Activated naive CD8-positive, alpha-beta T cell treated with anti-CD3 and anti-CD28 coated beads, Interleukin-2, amount 10 ng/mL, durations not matched to agents 7 days and 5 days (primary cell): ENCODE measurements at places on chromosomes 13 and 19. TPM values are rescaled to one million over a fixed set of nuclear protein-coding genes. Genes with fewer than 3 reads are reported as not detected.
A peak's percentile ranks its signal among the peaks of the same experiment; 100 is the strongest.

GRCh38 chr13:94178625-94179244 is 300.7 kb downstream of the DCT start:
- DNase-seq = no peak

GRCh38 chr13:46296921-46297320 is 85.2 kb downstream of the LRRC63 start:
- DNase-seq = no peak

DNA sequence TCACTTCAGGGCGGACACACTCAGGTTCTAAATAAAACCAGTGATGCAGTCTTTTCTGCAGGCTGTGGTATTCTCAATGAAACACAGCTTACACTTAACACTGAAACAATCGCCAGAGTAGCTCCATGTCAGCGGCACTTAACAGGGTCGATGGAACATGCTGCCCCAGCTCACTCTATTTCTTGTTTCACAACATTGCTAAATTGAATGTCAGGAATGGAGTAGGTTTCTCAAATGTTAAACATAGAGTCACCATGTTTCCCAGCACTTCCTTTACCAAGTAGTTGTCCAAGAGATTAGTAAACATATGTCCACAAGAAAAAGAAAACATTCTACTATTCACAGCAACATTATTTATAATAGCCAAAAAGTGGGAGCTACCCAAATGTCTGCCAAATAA is 306.9 kb downstream of the SLITRK6 start:
- DNase-seq = no peak

DNA sequence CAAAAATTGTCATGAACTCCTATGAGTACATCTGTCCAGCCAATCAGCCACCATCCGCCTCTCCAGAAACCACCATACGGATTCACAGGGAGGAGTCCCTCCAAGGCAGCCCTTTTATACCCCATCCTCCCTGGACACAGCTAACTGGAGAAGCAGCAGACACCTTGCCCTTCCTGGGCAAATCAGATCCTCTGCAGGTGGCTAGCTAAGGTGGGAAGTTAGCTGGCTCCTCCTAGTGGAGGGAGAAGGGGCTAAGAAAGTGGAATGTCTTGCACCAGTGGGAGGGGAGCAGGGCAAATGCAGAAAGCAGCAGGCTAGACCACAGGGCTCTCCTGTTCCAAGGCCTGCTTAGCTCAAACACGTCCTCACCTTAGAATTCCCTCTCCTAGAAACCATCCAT is 46.2 kb upstream of the UQCRFS1 start:
- no peak for DNase-seq

The FGF9 gene
- 2.6 TPM for total RNA-seq

The ZNF823 gene
- 6.5 TPM for total RNA-seq

GRCh38 chr19:16372065-16372915 is 47.7 kb downstream of the KLF2 start:
- no peak for DNase-seq

The BSPH1 gene
- not detected for total RNA-seq

GRCh38 chr13:66926851-66927524 is 303.1 kb downstream of the PCDH9 start:
- DNase-seq = no peak

DNA sequence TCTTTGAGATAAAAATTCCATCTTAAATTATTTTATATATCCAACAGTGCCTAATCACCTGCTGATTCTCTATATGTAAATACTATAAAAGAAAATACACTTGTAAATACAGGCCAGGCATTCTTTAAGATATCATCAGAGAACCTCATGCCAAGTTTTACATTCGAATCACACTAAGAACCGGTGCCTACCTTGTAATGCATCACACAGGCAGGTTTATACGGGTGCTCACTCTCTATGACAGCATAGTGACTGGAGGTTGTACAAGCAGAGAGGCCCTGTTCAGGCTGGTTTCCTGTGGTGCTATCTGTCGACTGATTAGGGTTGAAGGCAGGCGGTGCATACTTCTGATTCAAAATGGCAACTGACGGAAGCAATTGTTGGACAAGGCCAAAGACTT is 141.3 kb upstream of the FBXL3 start:
- DNase-seq = no peak

The UPF1 gene
- total RNA-seq = 90.4 TPM

The CEACAM8 gene
- total RNA-seq = not detected

DNA sequence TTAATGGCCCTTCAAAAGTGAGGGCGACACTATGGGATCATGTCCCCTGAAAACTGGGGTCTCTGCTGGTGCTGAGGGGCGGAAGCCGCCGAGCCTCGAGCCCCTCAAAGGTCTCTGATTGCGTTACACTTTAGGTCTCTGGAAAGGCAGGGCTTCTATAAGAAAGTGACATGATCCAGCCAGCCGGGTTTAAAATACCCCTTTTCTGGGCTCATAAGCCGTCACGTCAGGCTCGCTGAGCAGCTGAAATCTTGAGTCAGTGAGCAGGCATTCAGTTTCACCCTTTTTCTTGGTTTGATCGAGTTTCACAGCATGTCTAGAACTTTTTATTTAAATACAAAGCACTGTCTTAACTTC is 600 bp upstream of the HMGB1 start:
- no peak for DNase-seq

- peak; percentile 71 for DNase-seq
Observed at GRCh38 chr19:17405250-17406045, at the start of gene BST2. Gene BST2 (minus strand): TSS chr19:17405630. CDS start chr19:17405575, 55 bp downstream.

DNA sequence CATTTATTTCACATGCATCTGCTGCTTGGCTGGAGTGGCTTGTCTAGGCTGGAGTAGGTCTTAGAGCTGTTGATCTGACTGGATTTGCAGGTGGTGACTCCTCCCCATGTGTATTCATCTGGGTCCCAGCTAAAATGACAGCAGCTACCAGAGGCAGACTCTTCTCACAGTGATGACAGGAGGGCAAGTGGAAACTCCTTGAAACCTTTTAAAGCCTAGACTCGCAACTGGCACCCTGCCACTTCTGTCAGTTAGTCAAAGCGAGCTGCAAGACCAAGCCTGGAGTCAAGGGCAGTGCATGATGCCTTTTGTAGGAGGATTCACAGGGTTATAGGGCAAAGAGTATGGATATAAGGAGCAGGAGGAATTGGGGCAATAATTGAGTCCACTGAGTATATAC is 65.2 kb downstream of the TEX26 start:
- DNase-seq = no peak

- DNase-seq = no peak
Observed at GRCh38 chr13:110520431-110521295, 40.9 kb downstream of the RAB20 start.

DNA sequence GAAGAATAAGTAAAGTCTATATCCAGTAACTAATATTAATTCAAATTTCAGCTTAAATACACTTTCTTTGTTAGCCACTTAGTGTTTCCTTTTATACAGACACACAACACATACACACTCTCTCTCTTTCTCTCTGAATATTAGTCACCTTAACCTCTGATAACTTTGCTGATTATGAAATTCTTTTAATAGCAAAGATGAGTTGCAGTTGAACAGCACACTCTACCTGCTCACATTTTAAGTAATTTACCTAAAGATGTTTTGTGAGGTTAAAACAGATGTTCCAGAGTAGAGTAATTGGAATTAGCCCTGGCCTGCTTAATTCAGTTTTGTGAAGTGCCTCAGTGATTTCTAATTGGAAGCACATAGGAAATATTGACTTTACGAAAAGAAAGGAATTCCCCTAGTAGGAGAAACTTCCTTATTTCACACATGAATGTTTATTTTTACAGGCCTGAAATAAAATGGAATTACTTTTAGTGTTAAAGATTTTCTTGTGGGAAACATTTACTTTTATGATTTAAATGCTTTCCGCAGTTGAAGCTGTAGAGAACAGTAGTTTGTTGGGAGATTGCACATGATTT is 184.3 kb downstream of the MYO16 start:
- no peak for DNase-seq

GRCh38 chr19:18428173-18428786 is 9.1 kb downstream of the SSBP4 start:
- peak; percentile 50 for DNase-seq

DNA sequence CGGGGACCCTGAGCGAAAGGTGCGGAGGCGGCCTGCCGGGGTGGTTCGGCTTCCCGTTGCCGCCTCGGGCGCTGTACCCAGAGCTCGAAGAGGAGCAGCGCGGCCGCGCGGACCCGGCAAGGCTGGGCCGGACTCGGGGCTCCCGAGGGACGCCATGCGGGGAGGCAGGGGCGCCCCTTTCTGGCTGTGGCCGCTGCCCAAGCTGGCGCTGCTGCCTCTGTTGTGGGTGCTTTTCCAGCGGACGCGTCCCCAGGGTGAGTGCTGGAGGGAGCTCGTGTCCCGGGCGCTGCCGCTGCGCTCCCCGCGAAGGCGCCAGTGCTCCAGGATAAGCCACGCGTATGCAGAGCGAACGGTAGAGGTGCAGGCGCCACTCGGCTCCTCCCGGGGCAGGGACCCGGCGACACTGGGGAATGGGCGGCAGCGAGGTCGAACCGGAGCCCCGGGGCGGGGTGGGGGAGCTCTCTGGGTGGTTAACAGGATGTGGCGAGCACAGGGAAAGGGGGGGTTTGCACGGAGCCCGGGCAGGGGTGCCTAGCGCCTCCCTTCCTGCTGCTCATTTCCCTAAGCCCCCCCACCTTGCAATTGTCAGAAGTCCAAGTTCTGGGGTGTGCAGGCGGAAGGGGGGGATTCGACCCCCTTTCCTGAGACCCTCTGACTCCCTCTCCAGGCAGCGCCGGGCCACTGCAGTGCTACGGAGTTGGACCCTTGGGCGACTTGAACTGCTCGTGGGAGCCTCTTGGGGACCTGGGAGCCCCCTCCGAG is at the start of gene IL27RA:
IL27RA (plus strand) TSS at position 44 of the 762 bp plus-strand sequence; CDS start at position 155, 111 bp downstream.
- DNase-seq = peak; percentile 85
